Islet precursor cell (in vitro differentiated cells): ENCODE measurements at places on chromosomes 13 and 19.

- no peak for DNase-seq
Observed at GRCh38 chr19:37997911-37998344, 90.9 kb downstream of the SIPA1L3 start.

GRCh38 chr19:13968999-13969398 is 16.7 kb downstream of the DCAF15 start:
- no peak for DNase-seq

DNA sequence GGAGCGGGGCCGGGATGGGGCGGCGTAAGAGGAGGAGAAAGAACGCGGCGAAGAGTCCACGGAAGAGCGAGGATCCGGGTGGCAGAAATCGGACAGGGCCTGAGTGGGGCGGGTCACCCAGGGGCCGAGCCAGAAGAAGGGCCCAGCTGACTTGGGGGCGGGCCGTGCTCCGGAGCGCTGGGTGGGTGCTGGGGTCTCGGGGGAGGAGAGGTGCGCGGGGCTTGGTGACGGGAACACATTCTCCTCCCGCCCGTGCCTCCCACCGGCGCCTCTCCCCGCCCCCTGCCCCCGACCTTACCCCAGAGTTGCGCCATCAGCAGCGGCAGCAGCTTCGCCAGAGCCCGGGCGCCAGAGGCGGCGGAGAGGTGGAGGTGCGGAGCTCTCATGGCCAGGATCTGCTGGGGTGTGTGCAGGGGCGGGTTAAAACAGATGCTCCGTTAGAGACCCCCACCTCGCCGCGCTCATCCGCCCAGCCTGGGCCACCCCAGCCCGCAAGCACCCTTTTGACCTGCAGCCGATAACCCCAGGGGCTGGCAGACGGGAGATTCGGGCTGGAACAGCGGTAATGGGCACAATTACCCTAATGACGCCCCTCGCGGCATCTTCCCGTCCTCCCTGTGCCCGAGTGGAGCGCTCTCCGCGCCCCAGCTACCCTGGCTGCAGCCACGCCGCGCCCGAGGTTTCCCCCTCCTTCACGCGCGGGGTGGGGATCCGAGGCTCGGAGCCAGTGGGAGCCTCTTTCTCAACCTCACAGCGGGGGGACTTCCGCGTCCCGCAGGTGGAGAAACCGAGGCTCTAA is 565 bp downstream of the KLK10 start:
- DNase-seq = peak; percentile 62

DNA sequence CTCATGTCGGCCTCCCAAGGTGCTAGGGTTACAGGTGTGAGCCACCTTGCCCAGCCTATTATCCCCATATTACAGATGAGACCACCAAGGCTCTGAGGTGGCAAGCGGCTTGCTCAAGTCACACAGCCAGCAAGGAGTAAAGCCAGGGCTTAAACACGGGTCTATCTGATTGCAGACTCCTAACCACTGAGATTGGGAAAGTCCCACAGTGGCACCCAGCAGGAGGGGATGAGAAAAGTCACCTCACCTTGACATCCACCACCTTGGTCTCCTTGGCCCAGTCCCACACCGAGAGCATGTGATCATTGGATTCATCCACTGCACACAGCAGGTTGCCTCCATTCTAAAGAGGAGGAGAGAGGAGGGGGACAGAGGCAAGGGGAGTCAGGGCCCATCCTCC is 9.5 kb downstream of the EML2 start:
- no peak for DNase-seq

DNA sequence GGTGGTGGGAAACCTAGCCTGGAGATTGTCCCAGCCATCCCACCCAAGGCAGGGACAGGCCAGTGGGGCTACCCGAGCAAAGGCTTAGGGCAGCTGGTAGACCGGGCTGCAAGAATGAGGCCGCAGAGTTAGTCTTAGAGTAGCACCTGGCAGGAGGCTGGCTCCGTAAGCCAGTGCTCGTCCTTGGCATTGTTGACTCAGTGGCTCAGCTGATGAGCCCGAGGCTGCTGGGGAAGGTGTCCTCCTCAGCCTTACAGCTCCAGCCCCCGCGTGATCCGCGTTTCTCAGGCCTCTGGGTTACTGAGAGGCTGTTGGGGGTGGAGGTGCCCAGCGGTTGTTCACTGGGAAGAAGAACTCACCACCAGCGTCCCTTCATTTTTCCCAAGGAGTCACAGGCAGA is 24.7 kb downstream of the PPP1R37 start:
- no peak for DNase-seq

GRCh38 chr13:34567597-34567996 is 374.5 kb upstream of the NBEA start:
- DNase-seq = no peak

DNA sequence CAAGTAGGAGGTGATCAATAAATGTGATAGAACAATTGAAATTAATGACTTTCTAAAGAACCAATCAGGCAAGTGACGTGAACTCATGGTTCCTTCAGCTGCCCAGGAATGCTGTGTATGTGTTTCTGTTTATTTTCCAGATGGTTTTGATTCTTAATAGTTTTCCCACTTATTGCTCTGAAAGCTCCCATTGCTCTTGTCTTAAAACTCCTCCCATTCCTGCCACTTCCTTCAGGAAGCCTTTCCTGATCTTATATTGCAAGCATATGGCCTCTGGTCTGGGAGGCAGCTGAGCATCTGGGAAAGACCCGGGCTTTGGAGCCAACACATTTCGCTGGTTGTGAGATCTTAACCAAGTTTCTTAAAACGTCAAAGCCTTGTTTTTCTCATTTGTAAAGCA is 17.1 kb upstream of the LATS2 start:
- no peak for DNase-seq

DNA sequence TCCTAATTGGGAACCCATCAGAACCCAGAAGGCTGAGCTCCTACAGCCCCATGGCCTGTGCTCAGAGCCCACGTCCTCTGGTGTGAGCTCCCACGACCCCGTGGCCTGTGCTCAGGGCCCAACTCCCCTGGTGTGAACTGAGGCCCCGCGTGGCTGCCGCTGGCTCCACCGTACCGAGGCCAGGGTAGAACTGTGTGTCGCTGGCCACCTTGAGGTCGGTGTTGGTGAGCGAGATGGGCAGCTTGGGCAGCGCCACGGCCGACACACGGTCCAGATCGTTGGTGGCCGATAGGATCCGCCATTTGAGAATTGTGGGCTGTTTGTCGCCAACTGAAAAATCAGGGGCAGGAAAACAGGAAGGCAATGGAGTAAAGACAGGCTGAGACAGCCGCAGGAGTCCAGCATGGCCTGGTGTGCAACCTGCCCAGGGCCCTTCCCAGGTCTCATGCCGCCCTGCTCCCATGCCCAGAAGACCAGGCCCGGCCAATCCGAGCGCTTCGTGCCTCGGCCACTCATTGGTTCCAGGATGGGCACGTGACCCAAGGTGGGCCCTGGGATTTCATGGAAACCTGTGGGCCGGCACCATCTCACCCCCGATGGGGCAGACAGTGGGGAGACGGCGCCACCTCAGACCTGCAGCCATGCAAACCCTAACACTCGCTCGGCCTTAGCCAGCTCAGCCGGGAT is 11.5 kb downstream of the MED16 start:
- DNase-seq = no peak

DNA sequence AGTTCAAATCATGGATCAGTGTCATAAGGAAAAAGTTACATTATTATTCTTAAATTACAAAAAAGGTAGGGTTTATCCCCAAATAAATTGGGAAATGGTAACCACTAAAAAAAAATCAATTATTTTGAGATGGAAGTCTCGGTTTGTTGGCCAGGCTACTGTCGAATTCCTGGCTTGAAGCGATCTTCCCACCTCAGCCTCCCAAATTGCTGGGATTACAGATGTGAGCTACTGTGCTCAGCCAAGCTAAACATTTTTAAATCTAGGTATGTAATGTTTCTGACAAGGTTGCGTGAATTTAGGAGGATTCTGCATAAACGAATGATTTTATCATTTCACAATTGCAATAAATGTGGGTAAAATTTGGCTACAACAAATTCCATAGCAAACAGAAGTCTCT is 2.0 kb downstream of the NAA16 start:
- DNase-seq = no peak

DNA sequence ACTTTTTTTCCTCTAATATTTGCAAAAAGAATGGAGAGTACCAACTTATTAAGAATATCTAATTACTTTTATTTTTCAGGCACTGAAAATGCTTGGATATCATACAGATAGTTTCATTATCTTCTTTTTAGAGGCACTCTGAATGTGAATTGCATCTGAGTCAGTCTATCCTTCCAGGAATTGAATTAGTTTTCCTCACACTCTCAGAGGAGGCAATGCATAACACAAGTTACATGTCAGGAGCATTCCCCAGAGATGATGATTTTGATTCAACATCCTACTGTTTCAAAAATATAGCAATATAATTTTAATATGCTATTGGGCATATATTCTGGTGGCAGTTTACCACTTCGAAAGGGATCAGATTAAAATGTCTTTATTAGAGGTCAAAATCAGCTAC is 1315.4 kb downstream of the PCDH9 start:
- no peak for DNase-seq

GRCh38 chr19:5109560-5109959 is 140.6 kb downstream of the KDM4B start:
- no peak for DNase-seq

DNA sequence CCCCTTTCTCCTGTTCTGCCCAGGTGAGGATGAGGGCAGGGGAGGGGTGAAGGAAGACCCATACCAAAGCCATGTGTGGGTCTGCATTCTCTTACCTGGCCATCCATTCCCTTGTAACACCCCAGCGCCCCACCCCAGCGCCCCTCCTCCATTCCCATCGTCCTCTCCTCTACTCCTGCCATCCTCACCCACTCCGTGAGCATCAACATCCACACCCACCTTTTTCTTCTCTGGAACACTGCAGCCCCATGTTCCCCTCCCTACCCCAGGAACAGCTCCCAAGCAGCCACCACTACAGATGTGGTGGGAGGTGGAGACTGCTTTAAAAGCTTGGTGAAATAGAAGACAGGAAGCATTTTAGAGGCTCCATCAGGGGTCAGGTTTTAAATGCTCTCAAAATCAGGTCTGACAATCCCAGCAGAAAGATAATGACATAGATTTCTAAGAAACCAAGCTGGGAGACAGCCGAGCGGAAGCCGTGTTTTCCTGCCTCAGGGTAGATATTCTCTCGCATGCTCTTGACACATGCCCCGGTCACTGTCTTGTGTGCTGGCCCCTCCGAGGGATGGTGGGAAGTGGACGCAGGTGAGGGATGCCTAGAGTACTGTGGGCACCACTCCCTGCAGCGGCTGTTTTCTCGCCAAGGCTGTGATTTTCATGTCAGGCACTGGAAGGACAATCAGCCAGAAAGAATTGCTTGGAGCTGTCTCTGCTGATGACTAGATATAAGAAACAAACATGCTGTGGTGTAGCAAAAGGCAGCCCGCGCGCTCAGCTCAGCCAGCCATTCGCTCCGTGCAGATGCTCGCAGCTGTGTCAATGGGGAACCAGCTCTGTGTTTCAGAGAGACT is 9.8 kb downstream of the MEDAG start:
- DNase-seq = peak; percentile 53

DNA sequence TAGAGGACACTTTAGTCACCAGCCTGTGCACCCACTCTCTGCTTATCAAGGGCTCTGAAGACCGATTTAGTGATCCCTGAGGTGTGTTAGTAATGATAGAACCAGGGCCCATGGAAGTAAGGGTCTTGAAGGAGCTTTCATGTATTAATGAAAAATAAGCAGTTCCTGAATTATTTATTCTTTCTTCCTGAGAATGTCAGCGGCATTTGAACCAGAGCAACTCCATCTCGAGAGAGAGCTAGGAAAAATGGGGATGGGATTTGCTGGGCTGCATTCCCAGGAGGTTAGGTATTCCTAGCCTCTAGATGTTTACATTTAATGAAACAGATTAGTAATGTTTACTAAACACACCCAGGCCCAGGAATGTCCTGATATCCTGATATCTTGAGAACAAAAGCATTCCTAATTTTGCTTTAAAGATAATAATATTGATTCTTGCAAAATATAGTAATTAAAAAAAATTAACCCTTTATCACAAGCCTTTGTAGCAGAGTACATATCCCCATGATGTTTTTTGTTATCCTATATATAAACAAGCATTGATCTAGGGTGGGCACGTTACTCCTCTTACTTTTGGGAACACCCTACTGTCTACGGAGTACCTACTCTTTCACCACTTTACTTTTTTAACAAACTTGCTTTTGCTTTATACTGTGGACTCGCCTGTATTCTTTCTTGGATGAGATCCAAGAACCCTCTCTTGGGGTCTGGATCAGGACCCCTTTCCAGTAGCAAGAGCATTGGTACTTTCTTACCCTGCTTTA is 63.1 kb downstream of the COG3 start:
- no peak for DNase-seq

DNA sequence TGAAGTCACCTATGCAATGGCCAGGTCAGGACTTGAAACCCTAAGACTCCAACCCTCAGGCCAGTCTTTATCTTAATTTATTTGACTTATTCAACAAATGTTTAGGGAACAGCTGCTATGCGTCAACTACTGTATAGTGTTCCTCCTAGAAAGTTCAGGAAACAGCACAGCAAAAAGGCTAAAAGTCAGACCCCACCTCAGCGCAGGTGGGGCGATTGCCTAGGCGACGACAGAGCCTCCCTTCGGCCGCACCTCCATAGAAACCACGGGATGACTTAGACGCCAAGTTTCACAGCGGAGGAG is 502 bp downstream of the VRK3 start:
- DNase-seq = no peak

DNA sequence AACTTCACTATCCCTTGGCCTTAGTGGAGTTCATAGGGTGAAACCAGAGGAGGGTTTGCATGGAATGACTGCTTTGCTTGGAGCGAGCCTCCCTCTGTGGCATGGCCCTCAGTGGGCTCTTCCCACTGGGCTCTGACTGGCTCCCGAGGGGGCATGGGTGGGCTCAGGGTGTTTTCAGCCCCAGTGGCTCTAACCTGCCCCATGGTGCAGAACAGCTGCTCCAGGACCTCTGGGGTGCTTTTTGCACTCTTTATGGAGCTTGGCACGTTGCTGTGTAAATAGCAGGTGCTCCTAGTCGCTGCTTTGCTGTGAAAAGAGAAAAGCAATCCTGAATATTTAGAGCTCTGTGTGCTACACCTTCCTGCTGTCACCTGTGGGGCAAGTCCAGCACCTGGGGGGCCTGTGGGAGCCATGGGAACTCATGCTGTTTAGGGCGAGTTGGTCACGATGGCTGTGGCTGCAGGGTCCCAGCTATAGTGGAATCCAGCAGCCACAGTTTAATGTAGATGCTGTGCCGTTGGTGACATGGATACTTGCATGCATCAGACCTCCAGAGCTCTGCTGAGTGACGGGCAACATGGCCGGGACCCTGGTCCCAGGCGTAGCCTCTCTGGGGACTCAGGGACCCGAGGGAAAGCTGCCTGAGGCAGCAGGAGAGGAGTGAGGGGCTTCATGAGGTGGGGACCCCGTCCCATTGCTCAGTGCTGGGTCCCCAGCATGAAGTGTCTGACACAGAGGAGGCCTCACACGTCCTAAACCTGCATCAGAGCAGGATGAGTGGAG is 14.3 kb upstream of the MCF2L start:
- no peak for DNase-seq

GRCh38 chr19:7500811-7501450 is 12.1 kb upstream of the PEX11G start:
- peak; percentile 79 for DNase-seq

- peak; percentile 83 for DNase-seq
Observed at GRCh38 chr19:5578097-5578846, 10.5 kb upstream of the TINCR start.

GRCh38 chr13:27080018-27080948 is 91.3 kb downstream of the USP12 start:
- DNase-seq = no peak

GRCh38 chr19:2497186-2497585 is 21.3 kb downstream of the GADD45B start:
- peak; percentile 88 for DNase-seq

- DNase-seq = no peak
Observed at GRCh38 chr13:97342936-97343335, 91.0 kb upstream of the RAP2A start.
